ENCODE measurements at places on chromosomes 7 and 10.

DNA sequence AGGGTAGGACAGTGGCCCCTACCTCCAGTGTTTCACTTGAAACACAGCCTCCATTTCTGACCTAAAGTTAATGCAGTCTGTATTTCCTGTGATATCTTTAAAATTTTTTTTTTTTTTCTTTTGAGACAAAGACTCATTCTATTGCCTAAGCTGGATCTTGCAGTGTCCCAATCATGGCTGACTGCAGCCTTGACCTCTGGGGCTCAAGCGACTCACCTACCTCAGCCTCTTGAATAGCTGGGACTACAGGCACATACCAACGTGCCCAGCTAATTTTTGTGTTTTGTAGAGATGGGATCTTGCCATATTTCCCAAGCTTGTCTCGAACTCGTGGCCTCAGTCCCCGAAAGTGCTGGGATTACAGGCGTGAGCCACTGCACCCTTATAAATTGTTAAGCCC, 16.7 kb upstream of the MGAM2 start:
- no peak for DNase-seq

- no peak for DNase-seq
Measured at GRCh38 chr10:73552819-73553715, 38.1 kb downstream of the USP54 start.

GRCh38 chr10:101066146-101066895, 4.5 kb downstream of the KAZALD1 start:
- DNase-seq: peak; percentile 47

DNA sequence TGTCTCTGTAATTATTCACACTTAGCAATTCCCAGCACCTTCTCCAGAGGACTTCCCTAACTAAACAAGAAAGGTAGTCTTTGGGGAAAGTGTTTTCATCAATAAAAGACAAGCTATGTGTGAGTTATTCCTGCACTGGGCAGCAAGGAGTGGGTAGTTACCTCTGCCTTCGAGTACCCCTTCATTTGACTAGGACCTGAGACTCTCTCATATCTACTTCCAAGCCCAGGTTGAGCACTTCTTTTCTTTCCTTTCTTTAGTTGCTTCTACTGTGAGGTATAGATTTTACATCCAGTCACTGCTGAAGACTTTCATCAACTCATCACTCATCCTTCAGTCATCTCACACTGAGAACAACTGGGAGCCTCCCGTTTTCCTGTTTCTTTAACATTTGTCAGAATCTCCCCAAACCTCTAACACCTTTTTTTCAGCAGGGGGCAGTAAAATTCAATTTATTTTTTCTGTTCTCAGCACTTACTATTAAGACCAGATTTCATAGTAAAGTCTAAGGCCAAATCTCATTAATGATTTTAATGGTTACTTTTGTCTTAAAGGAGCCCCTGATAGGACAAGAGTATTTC, 80.1 kb upstream of the PRSS1 start:
- DNase-seq: no peak

All from stimulated activated CD4-positive, alpha-beta T cell treated with anti-CD3 and anti-CD28 coated beads, Interleukin-4, amount 100 ng/mL, for 1 hour (primary cell).